ENCODE measurements at places on chromosomes 7 and 10.

GRCh38 chr7:47938574-47939165 is 9.6 kb downstream of the PKD1L1 start:
- no peak for DNase-seq

GRCh38 chr7:40694026-40694809 is 559.4 kb downstream of the SUGCT start:
- DNase-seq, result no peak

DNA sequence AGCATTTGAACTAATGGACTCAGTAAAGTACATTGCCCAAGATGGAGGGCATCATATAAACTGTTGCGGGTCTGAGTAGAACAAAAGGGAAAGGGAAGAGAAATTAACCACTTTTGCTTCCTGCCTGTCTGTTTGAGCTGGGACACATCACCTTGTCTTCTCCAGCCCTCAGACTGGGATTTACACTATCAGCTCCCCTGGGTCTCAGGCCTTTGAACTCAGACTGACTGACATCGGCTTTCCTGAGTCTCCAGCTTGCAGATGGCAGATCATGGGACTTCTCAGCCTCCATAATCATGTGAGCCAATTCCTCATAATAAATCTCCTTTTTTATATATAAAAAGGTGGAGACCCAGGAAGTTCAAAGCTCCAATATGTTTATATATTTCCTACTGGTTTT is 23.0 kb upstream of the WASL start:
- no peak for DNase-seq

GRCh38 chr10:133421336-133422222 is 2.8 kb downstream of the SPRN start:
- no peak for DNase-seq

GRCh38 chr7:68309806-68310205 is 1288.5 kb upstream of the AUTS2 start:
- no peak for DNase-seq

GRCh38 chr7:80883154-80884025 is 35.5 kb downstream of the SEMA3C start:
- DNase-seq, result no peak

- DNase-seq, result no peak
Measured at GRCh38 chr7:50513166-50513871, 51.9 kb downstream of the DDC start.

DNA sequence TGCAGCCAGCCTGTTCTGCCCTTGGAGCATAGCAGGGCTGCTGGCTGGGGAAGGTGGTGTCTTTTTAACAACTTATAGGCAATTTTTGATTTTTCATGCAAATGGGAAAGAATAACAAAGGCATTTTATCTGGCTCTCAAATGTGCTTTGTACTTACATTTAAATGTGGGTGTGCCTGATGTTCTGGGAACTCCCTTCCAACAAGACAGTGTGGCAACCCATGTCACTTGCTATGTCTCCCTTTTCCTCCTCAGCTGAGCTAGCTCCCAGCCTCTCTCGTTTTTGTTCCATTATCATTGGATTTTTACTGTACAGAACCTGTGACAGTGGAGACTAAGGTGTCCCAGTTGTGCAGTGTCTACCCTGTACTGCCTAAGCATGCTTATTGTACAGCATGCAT is 93.5 kb upstream of the PDCD4 start:
- DNase-seq, result no peak

- DNase-seq, result no peak
Measured at GRCh38 chr10:124975977-124976514, 34.1 kb downstream of the ZRANB1 start.

GRCh38 chr7:119571666-119572065 is 701.3 kb upstream of the KCND2 start:
- DNase-seq, result no peak

DNA sequence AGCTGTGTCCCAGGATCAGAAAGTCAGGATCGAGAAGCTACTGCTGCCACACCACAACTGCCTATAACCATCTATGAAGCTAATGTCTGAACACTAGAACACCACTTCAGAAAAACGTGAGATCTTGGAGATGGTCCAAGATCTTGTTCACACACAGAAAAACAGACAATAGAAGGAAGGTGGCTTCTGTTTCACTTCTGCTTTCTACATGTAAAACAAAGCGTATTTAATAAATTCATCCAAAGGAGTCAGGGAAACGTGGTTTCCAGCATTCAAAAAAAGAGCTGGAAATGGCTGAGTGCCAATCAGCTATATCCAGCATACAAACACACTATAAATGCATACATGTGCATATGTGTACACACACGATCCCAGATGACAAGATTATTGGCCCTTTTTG is 70.2 kb upstream of the CCDC71L start:
- DNase-seq, result no peak

- DNase-seq, result no peak
Measured at GRCh38 chr7:16847381-16847860, 34.4 kb downstream of the AGR3 start.

DNA sequence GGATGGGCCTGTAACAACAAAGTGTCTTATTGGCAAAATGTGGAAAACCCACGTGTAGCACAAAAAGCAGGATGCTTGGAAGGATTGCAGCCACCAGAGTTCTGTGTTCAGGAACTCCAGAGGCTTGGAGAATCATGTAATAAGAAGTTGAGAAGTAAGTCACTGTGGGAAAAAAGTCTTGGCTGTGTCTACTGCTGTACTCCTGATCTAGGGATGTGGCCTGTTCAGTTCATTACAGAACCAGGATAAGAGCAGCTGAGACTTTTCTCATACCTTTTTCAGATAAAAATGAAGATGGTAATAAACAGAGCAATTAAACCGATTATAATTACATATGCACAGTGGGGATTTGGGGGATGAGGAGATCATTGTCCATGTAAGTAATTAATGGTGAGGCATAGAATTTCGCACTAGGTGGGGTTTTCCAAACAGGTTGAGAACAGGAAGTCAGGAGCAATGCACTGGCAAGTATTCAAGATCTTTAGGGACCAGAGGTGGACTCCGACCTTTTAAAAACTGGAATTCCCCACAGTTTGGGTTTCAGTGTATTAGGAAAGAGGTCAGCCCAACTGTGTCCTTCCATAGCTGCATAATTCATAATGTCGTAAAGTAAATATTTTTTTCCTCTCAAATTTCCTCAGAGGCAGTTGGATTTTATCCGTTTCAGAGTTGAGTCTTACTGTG is 281.7 kb downstream of the FRMD4A start:
- no peak for DNase-seq

- DNase-seq, result no peak
Measured at GRCh38 chr7:50355817-50356178, 51.3 kb downstream of the IKZF1 start.

GRCh38 chr10:85926986-85927385 is 439.6 kb downstream of the GRID1 start:
- no peak for DNase-seq

DNA sequence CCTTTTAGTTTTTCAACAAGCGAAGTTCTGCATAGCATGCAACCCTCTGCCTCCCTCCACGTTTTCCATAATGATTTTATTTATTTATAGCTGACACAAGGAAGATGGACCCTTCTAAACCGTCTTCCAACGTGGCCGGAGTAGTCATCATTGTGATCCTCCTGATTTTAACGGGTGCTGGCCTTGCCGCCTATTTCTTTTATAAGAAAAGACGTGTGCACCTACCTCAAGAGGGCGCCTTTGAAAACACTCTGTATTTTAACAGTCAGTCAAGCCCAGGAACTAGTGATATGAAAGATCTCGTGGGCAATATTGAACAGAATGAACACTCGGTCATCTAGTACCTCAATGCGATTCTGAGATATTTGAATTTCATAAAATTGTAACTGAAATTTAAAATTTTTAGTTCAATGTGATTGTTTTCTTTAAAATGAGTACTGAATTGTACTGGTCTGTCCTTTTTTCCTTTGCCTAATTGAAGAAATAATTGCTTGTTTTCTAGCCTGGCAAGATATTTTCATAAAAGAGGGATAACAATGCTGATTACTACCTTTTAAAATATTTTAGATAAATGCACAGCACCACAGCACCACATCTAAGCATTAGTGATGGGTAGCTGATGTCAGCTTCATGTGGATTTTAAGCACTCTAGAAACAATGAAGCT is 41.5 kb upstream of the SLC39A12 start:
- no peak for DNase-seq

GRCh38 chr10:22609251-22609650 is 105.1 kb downstream of the PIP4K2A start:
- DNase-seq, result no peak

DNA sequence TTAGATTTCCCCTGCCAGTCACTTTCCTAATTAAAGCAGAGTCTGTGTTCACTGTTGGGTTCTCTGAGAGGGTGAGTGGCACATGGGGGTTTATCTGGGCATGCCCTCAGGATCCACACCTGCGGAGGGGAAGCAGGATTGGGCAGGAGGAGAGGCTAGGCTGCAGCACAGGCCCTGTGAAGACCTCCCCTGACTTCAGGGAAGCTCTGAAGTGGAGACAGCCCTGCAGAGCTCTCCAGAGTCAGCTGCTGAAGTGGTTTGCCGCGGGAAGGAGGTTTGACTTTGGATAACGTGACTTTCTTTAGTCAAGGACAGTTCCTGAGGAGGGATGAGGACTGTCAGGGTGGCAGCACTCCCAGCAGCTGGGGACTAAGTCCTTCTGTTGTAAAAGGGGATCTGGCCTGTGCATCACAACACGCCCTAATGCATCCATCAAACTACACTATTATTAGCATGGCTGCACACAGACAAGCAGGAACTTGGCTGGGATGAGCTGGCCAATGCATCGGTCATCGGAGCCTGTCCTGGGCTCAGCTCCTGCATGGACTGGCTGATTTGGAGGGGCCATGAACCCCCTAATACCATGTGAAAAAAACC is 50.9 kb upstream of the LEP start:
- DNase-seq, result no peak

DNA sequence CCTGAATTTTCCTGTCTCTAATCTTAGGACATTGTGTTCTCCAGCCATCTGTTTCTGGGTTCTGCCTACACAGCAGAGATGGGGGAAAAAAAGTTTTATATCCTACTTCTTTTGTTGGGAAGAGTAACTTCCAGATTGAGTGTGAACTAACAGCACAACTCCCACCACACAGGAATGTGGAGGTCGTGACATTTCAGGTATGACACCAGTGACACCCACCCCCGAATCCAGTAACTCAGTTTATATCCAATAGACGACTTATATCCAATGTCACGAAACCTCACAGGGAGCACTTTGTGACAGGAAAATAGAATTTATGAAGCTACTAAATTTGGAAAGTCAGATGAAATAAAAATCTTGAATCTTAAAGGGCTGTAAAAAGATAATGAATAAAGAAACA is 211.9 kb upstream of the GRM3 start:
- no peak for DNase-seq

DNA sequence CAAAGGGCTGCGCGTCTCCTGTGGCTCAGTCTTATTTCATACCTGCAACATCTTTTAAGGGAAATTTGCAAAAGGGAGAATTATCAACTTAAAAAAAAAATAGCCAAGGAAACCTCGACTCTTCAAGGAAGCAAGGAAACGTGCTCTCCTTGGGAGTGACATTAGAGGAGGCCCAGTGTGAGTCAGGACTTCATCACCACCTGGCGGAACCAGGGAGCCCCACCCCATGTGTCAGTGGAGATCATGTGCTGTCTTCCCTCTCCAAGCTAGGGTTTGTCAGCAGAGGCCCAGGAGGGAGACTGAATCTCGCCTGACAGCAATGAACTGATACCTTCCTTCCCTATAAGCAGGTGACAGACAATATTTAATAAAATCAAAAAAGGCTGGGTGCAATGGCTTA is 28.9 kb downstream of the POR start:
- no peak for DNase-seq

DNA sequence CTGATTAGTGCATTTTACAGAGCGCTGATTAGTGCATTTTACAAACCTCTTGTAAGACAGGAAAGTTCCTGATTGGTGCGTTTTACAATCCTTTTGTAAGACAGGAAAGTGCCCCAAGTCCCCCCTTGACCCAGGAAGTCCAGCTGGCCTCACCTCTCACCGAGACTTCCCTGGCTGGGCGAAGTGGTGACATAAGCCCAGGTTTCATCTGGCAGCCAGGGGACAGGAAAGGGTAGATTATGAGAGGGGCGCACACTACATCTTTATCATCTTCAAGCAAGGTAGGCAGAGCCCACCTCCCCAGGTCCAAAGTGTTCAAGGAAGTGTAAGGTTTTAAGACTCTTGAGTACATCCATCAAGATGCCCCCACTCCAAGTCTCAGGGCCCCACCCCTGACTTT is 5.5 kb upstream of the GDF10 start:
- no peak for DNase-seq

DNA sequence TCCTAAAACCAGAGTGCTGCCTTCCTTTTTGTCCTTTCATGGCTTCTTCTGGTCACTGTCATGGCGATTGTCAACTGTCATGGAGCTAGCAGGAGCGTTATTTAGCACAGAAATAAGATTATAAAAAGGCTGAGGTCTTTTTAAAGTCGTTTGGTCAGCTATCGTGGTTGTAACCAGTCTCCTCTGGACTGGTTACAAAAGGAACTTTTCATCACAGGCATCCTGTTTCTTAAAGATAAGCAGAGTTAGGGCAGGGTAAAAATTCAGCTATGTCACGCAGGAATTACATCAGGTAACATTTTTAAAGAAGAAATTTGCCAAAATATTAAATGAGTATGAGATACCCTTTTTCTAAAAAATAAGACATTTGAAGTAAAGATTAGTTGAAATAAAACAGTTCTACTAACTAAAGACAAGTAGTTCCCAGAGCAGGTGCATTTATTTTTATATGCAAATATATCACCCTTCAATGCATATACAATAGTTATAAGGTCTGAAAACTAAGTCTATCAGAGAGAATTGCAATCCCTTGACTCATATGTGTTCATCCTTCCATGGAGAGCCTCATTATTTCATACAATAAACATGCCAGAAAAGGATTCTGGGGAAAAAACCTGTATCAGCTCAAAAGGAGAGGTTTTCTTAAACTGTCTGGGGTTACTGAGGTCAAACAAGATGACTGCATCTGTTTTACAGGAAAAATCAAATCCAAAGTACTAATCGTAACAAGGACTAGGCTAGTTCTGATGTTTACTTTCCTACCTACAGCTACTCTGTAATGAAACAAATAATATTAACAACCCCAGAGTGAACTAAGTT is 20.9 kb downstream of the FAM24A start:
- no peak for DNase-seq

DNA sequence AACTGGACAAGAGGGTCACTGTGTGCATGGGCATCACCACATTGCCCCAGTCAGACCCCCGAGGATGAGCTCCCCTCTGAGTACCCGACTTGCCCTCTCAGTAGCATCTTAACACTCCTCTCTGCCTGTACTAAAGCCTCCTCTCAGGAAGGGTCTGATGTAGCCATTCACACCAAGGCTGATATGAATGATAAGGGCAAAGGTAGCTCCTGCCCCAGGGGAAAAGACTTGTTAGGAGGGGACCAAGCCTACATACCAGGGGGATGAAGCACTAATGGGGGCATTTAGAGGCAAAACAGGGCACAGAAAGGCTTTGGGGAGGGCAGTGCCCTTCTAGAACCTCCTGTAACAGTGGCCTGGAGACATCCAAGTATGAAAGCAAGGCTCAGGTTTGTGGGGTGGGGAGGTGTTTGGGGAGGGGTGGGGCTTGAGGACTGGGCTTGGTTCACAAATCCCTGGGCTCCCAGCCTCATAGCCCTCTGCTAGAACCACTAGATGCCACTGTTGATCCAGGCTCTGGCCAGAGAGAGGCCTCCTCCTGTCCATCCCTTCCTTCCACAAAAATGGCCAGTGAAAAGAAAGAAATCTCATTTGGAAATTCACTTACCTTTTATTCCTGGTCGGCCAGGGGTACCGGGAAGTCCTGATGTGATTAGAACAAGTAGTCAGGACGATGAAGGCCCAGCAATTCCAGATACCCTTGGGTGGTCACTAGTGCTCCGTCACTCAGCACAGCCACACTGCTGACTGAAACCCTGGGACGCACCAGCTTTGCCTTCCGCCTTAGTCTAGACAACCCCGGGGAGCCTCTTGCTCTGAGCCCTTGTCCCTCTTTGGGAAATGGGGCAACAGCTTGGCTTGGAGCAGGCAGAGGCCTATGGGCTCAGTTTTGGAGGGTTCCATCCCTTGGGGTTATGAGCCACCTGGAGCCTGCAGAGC is 40.3 kb downstream of the COL17A1 start:
- DNase-seq, result no peak

Data from stimulated activated CD4-positive, alpha-beta T cell treated with anti-CD3 and anti-CD28 coated beads, Interleukin-12 subunit alpha, Interleukin-12 subunit beta, amount 100 ng/mL, for 4 hours (primary cell).